ENCODE measurements at places on chromosomes 3 and 15.

DNA sequence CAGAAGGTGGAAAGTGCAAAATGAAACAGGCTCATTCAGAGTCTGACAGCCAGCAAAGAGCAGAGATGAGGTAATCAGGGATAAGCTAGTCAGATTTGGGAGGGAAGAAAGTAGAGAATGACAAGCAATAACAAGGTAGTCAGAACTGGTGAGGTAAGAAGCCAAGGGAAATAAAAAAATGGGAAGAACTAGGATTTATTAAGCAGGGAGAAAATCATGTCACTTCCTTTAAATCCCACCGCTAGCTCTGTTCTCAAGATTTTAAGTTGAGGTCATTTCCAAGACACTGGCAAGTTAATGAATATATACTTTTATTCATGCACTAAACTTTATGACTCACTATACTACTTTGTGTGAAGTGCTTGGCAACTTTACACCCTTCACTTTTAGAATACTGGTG, 1106.8 kb downstream of the IGSF11 start:
- DNase-seq, result no peak

DNA sequence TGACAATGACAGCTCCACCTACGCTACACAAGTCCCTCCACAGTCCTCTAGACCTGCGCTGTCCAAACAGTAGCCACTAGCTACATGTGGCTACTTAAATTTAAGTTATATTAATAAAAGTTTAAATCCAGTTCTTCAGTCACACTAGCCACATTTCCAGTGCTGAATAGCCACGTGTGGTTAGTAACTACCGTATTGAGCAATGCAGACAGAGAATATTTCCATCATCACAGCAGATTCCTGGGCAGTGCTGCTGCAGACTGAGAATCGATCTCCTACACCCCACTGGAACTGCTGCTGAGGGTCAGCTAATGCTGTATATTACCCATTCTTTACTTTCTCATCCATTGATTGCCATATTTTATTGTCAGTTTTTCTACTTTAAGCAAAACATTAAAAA, 40.9 kb downstream of the HDC start:
- DNase-seq, result no peak

DNA sequence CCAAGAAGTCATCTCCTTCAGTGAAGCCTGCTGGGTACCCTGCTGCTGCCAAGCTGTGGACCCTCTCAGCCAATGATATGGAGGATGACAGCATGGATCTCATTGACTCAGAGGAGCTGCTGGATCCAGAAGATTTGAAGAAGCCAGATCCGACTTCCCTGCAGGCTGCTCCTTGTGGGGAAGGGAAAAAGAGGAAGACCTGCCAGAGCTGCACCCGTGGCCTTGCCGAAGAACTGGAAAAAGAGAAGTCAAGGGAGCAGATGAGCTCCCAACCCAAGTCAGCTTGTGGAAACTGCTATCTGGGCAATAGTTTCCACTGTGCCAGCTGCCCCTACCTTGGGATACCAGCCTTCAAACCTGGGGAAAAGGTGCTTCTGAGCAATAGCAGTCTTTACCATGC, 13.7 kb upstream of the ANP32A start:
- DNase-seq, result no peak

GRCh38 chr15:75197062-75197630, 4.5 kb upstream of the C15orf39 start:
- no peak for DNase-seq

DNA sequence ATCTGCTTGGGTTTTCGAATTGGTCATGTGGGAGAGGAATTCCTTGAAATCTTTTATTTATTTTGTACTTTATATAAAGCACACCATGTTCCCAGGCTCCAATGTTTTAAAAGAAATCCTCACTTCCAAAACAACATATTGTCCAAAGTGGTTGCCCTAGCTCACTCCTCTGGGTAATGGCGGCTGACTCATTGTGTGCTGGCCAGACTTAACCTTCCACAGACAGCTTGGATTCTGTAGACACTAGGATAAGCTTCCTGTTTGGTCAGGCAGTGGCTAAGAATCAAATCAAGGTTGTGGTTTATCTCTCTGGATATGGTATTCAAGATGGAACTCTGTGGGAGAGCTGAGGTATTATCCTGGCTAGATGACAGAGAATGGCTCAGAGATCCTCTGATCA, 55.8 kb upstream of the FAM98B start:
- DNase-seq, result no peak

DNA sequence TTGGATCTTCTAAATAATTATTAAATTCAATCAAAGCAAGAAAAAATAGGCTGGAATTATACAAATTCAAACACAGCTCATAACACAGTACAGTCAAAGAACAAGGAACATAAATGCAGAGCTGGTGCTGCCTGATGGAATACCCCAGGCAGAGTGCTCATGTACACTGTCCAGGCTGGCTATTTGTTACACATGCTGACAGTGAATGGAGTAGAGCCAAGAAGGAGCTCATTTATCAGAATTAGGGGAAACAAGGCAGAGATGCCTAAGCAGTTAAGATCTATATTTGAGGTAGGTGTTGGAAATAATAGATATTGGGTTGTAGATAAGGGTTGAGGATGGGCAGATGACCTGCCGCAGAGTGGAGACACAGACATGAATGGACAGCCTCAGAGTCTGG, 788.2 kb upstream of the ARPP21 start:
- DNase-seq, result no peak

- no peak for DNase-seq
Observed at GRCh38 chr3:141602706-141603105, 115.9 kb downstream of the RASA2 start.

GRCh38 chr3:57956833-57957174, 51.4 kb upstream of the FLNB start:
- DNase-seq, result no peak

- no peak for DNase-seq
Observed at GRCh38 chr3:46847744-46848143, 15.5 kb downstream of the MYL3 start.

DNA sequence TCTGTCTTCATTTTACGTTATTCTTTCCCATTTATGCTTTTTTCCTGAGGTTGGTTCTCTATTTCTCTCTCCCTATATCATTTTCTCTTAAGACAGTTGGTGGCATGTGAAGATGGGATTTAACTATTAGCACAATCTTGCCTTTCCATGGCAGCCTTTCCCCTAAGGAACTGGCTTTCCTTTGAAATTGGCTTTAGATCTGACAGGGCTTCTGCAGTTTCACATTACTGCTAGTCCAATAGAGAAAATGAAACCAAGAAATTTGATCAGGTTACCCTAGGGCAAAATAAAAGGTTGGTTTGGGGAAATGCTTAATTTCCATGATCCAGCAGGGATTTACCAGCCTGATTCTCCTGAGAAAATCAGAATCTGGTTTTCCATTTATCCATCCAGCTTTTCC, 22.7 kb upstream of the CHL1 start:
- no peak for DNase-seq

GRCh38 chr15:66999046-66999968, 66.1 kb upstream of the SMAD3 start:
- no peak for DNase-seq

- no peak for DNase-seq
Observed at GRCh38 chr3:32844914-32845313, 27.1 kb downstream of the TRIM71 start.

DNA sequence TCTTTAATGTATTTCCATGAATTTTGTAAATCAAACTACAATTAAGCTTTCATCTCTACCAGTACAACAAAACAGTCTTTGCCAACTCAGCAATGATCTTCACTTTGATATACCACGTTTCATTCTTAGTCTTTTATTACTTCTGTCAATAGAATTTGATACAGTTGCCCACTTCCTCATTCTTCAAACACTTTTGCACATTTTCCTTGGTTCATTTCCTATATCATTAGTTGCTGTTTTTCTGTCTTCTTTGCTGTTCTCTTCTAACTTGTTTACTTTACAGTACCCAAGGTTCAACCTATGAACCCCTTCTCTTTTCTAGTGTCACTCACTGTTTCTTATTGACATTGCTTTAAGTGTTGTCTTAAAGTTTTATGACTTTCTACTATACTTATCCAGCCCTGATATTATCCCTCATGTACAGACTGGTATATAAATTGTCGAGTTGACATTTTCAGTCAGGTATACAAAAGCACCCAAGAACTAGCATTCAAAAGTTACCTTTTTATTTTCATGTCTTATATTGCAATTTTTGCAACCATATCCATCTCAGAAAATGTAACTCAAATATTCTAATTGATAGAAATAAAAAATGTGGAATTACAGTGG, 903.1 kb downstream of the NSUN3 start:
- DNase-seq, result no peak

- no peak for DNase-seq
Observed at GRCh38 chr3:186058225-186058624, 50.7 kb downstream of the ETV5 start.

GRCh38 chr15:85589851-85590250, 204.9 kb downstream of the KLHL25 start:
- no peak for DNase-seq

GRCh38 chr3:77535116-77535515, 495.2 kb downstream of the ROBO2 start:
- DNase-seq, result no peak

DNA sequence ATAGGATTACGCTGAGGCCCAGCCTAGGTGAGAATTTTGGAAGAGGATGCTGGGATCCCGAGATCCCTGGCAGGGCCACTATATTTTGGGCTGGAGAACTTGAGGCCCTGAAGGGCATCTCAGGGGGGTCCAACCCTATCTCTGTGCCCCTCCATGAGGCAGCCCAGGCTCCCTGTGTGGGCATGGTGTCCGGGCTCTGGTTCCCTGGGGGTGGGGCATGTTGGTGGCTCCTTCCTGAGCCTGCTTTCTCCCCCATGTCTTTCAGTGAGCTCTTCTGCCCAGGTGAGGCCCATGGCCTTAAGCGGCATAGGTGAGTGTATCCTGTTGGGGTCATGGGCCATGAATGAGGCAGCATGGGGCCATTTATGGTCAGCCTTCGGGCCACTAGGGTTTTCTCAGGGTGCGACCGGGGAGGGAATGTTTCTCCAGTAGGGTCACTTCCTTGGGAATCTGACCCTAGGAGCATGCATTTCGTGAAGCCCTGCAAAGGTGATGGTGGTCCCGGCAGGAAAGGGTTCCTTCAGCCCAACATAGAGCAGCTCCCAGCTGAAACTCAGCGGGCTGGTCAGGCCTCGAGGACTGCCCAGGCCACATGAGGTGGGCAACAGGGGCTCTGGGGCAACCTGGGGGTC, 191.3 kb downstream of the UBE3A start:
- DNase-seq, result no peak

DNA sequence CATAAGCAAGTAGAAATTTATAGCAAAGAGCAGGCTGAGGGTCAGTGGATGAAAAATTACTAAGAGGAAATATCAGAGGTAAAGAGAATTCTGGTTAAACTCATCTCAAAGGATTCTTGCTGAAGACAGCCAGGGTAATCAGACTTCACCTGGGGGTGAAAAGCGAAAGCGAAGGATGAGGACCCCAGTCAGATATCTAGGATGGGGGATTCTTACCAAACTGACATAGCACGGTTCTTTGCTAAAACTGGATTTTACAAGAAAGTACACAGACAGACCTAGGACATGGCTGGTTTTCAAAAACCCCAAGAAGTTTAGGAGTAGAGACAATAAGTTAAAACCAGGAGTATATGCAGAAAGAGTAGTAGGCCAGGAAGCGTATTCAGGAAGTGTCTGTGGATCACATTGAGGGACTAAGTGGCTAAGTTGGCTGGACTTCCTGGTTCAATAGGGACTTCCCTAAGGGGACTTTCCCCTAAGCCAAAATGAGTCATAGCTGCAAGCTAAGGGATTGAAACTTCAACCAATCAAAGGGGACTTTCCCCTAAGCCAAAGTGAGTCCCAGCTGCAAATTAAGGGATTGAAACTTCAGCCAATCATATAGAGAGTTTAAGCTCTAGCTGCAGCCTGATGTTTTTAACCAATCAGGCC, 2.4 kb upstream of the CFAP91 start:
- DNase-seq, result peak; percentile 37

GRCh38 chr3:78143000-78143399, 1103.1 kb downstream of the ROBO2 start:
- DNase-seq, result no peak

- DNase-seq, result no peak
Observed at GRCh38 chr15:60803059-60803458, 324.1 kb upstream of the ICE2 start.

DNA sequence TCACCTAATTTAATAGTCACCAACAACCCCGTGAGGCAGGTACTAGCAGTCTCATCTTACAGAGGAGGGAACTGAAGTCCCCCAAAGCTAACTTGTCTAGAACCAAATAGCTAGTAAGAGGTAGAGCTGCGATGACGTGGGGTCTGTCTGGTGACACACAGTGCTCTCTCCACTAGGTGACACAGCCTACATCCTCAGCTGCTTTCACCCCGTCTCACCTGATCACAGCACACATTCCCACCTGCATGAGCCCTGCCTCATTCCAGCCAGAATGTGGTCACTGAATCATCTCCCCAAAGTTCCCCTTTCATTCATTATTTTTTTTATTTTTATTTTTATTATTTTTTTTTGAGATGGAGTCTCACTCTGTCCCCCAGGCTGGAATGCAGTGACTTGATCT, 21.3 kb upstream of the MAGEF1 start:
- DNase-seq, result no peak

DNA sequence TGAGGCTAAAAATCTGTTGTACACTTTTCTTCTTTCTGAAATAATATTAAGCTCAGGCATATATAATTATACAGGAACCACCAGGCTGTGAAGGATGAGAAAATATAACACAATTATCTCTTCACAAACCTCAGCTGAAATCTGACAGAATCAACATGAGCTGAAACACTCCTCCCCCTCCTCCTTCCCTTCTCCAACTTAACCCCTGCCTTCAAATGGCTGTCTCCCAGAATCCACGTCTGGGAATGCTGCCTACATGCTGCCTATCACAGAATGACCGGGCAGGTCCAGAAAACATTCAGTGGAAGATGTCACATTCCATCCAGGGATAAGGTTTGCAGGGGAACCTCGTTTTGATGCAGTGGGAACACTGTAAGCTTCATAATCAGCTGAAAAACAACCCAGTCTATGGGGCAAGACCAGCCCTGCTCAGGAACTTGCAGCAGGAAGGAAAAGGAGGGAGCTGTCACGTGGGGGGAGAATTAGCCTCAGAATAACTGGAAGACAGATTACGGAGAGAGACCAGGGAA, 44.0 kb upstream of the SEMA6D start:
- no peak for DNase-seq

GRCh38 chr3:171150945-171151344, 124.4 kb upstream of the SLC2A2 start:
- DNase-seq, result no peak

Measured in CD4-positive, alpha-beta T cell treated with Interleukin-6 at 100 ng/mL for 8 hours (primary cell).